CD4-positive, alpha-beta memory T cell (primary cell): ENCODE measurements at places on chromosomes 4 and X. TPM values are rescaled to one million over a fixed set of nuclear protein-coding genes. Genes with fewer than 3 reads are reported as not detected.

The NPY2R gene
- total RNA-seq = not detected

The PASD1 gene
- total RNA-seq = not detected

The HSFX2 gene
- total RNA-seq = not detected

The MOSPD2 gene
- total RNA-seq = 14.0 TPM

The HMGN5 gene
- 2.7 TPM for total RNA-seq

The CXorf65 gene
- total RNA-seq = 51.6 TPM

The STIM2 gene
- total RNA-seq = 84.6 TPM

The FAM9C gene
- not detected for total RNA-seq

The MTMR8 gene
- 7.6 TPM for total RNA-seq

The DGAT2L6 gene
- total RNA-seq = not detected

The TMSB15A gene
- total RNA-seq = not detected

DNA sequence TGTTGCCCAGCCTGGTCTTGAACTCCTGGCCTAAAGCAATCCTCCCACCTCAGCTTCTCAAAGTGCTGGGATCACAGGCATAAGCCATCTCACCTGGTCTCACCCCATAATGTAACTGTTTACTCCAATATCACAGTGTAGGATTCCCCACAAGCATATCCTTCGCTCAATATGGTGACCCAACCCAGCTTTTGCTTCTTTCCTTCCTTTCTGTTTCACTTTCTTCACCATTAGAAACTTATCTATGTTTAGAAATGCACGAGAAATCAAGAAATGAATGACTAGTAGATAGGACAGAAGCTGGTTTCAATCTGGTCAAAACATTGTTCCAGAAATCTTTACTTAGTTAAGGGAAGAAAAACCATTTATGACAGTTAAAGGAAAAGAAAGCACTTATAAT lies 18.9 kb downstream of the TSPAN5 start:
- peak overlapping the region; percentile 25 for H3K4me3 ChIP-seq
- no peaks in the 10 kb centered on the region for H3K27me3 ChIP-seq
- H3K36me3 ChIP-seq = no peaks in the 10 kb centered on the region
- peaks cover 58% of the 10 kb centered on the region for H3K4me1 ChIP-seq
- peak; percentile 52 for DNase-seq

GRCh38 chrX:71991164-71991563 lies 80.5 kb downstream of the NHSL2 start:
- peaks cover 19% of the 10 kb centered on the region for H3K4me1 ChIP-seq
- H3K36me3 ChIP-seq = no peaks in the 10 kb centered on the region

- H3K27me3 ChIP-seq = no peaks in the 10 kb centered on the region
- DNase-seq = no peak
- H3K4me1 ChIP-seq = no peaks in the 10 kb centered on the region
- no peak within 1 kb of the TSS for H3K27ac ChIP-seq
- H3K4me3 ChIP-seq = no peak within 1 kb of the TSS
- H3K36me3 ChIP-seq = no peaks in the 10 kb centered on the region
Observed at GRCh38 chrX:13816643-13817627, at the start of gene GPM6B. GPM6B (minus strand) TSS chrX:13817093; CDS start chrX:13816904, 189 bp downstream.

GRCh38 chrX:132967049-132967448 lies 8.6 kb upstream of the HS6ST2 start:
- no peak overlapping the region for H3K4me3 ChIP-seq
- no peaks in the 10 kb centered on the region for H3K36me3 ChIP-seq
- no peak overlapping the region for H3K27ac ChIP-seq
- no peaks in the 10 kb centered on the region for H3K27me3 ChIP-seq

GRCh38 chr4:121788896-121789295 lies 12.2 kb upstream of the EXOSC9 start:
- H3K4me1 ChIP-seq = no peaks in the 10 kb centered on the region
- no peaks in the 10 kb centered on the region for H3K27me3 ChIP-seq
- no peak overlapping the region for H3K4me3 ChIP-seq

DNA sequence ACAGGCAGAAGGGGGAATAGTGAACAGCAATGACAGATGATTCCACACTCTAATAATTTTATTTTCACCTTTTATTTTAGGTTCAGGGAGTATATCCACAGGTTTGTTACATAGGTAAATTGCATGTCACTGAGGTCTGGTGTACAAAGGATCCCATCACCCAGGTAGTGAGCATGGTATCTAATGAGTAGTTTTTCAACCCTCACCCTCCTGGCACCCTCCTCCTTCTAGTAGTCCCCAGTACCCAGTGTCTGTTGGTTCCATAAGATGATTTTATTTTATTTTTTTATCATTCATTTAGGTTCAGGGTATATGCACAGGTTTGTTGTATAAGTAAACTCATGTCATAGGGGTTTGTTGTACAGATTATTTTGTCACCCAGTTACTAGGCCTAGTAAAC lies 58.6 kb upstream of the UGT8 start:
- H3K36me3 ChIP-seq = no peaks in the 10 kb centered on the region
- no peak overlapping the region for H3K27ac ChIP-seq
- no peak for DNase-seq

GRCh38 chr4:169634975-169635374 lies 14.6 kb downstream of the CLCN3 start:
- H3K4me3 ChIP-seq = no peak overlapping the region
- H3K4me1 ChIP-seq = no peaks in the 10 kb centered on the region
- no peak overlapping the region for H3K27ac ChIP-seq
- H3K36me3 ChIP-seq = peaks cover 11% of the 10 kb centered on the region

DNA sequence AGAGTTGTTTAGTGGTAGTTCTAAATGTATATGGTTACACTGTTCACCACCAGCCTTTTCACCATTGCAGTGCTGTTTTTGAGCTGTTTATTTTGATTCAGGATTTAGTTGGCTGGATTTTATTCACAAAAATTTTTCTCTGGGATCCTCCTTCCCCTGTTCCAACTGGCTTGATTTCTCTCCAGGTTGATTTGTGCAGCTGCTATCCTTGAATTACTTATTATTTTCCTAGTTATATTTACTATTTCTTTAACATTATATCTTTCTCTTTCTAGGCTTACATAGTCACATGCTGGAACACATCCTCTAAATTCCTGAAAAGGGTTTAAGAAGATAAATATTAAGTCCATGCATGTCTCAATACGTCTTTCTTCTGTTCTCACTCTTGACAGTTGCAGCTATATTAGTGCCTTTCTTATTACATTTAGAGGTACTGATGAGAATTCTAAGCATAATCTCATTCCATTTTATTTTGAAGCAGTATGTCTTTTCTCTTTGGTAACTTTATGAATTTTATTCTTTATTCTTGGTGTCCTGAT lies 82.2 kb downstream of the SUPT20HL2 start:
- no peak for DNase-seq
- no peak overlapping the region for H3K4me3 ChIP-seq
- H3K27me3 ChIP-seq = no peaks in the 10 kb centered on the region
- H3K36me3 ChIP-seq = no peaks in the 10 kb centered on the region
- no peak overlapping the region for H3K27ac ChIP-seq
- H3K4me1 ChIP-seq = no peaks in the 10 kb centered on the region

GRCh38 chr4:141680060-141680459 lies 43.7 kb downstream of the IL15 start:
- H3K27me3 ChIP-seq = no peaks in the 10 kb centered on the region
- H3K27ac ChIP-seq = no peak overlapping the region
- no peak overlapping the region for H3K4me3 ChIP-seq
- H3K4me1 ChIP-seq = no peaks in the 10 kb centered on the region

DNA sequence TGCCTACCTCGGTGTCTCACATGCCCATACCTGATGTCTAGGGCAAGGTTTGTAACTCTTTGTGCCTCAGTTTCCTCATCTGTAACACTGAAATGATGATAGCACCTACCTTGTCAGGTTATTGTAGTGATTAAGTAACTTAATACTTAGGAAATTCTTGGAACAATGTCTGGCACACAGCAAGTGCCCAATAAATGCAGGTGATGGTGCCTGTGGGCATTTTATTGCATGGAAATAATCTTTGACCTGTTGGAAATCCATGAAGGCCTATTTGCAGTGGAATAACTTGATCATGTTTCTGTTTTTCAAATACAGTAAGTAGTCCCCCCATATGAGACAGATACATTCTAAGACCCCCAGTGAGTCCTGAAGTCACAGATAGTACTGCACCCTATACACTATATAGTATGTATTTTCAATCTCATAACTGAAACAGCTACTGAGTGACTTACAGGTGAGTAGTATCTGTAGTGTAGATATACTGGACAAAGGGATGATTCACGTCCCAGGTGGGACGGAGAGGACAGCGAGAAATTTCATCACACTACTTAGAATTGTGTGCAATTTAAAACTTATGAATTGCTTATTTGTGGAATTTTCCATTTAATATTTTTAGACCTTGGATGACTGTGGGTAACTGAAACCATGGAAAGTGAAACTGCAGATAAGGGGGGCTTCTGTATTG lies 42.1 kb downstream of the AFF1 start:
- peaks cover 53% of the 10 kb centered on the region for H3K4me1 ChIP-seq
- DNase-seq = no peak
- H3K36me3 ChIP-seq = no peaks in the 10 kb centered on the region

DNA sequence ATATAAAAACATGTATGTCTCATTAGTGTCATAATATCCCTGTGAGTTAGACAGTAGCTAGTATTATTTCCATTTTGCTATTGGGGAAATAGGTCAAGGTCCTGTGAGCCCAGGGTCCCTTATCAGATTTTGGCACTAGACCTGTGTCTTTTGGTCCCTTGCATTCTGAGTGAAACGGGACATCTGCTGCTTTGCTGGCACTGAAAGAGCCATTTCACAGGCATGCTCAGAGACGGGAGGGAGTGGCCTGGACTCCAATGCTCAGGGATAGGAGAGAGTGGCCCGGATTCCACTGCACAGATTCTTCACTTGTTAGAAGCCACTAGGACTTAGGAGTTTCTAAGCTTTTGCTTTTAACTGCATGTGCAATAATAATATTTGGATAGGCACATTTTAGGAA lies 177.2 kb downstream of the TSPAN5 start:
- H3K4me3 ChIP-seq = no peak overlapping the region
- H3K27me3 ChIP-seq = no peaks in the 10 kb centered on the region
- H3K36me3 ChIP-seq = no peaks in the 10 kb centered on the region
- H3K27ac ChIP-seq = no peak overlapping the region

DNA sequence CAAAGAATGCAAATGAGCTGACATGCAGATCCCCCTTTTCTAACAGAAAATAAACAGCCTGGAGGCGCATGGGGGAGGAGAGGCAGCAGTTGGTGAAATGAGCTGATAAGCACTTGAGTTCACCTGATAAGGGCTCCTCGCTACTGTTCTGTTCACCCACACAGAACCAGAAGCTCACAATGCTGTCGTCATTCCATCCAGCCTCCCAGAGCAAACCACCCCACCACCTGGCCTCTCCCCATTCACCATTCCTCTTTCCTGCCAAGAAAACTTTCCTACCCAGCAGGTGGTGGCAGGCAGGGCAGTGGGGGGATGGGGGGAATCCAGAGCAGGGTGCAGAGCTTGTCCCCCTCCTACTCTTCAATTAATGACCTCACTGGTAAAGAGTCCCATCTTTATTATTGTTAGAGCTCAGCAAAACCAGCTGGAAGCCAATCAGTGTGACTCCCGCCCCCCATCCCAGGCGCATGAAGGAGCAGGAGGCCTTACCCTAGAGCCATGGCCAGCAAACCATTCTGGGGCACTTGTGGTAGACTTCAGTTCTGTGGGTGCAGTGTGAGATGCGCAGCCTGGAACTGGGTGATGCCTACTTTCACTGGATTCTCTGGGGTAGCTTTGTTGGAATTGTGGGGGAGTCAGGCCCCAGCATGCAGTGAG lies 350.3 kb downstream of the ZIC3 start:
- no peaks in the 10 kb centered on the region for H3K4me1 ChIP-seq
- no peaks in the 10 kb centered on the region for H3K27me3 ChIP-seq
- no peak overlapping the region for H3K27ac ChIP-seq

GRCh38 chrX:41332408-41333002 lies 1.5 kb upstream of the DDX3X start:
- no peaks in the 10 kb centered on the region for H3K27me3 ChIP-seq
- H3K27ac ChIP-seq = peak overlapping the region; percentile 98
- DNase-seq = no peak

- H3K4me3 ChIP-seq = no peak overlapping the region
- no peaks in the 10 kb centered on the region for H3K4me1 ChIP-seq
- H3K27ac ChIP-seq = no peak overlapping the region
Observed at GRCh38 chr4:143372093-143372915, 35.6 kb downstream of the GAB1 start.

DNA sequence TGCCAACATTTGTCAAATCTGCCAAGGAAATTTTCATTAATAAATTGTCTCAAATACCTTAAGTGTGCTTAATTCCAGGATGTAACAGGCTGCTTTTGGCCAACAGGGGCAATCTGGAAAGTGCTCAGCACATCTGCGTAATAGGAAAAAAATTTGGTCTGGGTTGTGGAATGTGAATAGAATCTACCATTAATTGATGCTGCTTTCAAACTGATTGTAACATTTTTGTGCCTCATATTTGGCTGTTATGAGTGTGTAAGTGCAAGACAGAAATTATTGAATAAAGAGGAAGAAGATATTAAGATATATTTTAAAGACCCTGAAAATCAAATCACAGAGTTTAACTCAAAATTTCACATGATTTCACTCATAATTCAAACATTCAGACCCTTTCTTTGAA lies 41.1 kb downstream of the REELD1 start:
- H3K4me3 ChIP-seq = no peak overlapping the region
- no peak overlapping the region for H3K27ac ChIP-seq
- DNase-seq = no peak

DNA sequence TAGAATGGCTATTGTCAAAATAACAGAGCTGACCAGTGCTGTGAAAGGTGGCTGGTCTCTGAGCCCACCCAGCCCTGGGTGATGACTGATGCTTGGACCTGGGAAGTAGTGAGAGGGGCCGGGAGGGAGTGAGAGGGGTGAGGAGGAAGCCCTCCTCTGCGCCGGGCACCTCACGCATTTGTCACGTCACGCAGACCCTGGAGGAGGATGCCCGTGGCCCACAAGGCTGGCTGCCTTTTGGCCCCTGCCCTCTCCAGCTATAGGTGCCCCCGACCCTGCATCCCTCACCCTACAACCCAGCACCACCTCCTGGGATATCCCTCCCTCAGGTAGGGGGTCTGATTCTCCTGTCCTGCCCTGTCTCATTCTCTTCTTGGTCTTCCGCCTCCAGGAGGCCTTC lies 207.4 kb downstream of the AFAP1 start:
- no peaks in the 10 kb centered on the region for H3K4me1 ChIP-seq
- no peak for DNase-seq
- H3K27me3 ChIP-seq = no peaks in the 10 kb centered on the region
- no peaks in the 10 kb centered on the region for H3K36me3 ChIP-seq

DNA sequence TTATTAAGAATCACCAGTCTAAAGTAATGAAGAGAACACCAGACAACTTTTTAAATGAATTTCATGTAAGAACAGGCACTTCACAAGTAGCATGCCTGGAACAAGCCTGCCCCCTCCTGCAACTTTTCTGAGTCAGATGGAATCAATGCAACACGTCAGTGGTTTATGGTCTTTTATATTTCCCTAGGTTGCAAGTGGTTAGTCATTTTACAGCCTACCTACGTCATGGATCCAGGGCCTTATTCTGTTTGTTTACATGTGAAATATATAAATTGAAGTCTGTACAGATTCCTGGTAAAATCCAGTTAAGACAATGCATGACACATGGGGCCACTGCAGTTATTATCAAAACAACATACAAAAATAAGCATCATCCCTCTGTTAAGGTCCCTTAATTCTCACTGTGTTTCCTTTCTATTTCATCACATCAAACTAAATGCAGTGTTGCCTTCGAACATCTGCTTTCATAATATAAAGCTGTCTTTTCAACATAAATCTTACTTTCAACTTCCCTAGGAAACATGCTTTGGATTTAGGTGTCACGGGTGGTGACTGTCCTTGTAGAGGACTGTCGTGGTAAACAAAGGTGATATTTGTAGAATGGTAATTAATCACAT lies 309.3 kb downstream of the FRMPD4 start:
- no peak overlapping the region for H3K4me3 ChIP-seq
- no peaks in the 10 kb centered on the region for H3K4me1 ChIP-seq
- H3K27me3 ChIP-seq = no peaks in the 10 kb centered on the region
- no peak overlapping the region for H3K27ac ChIP-seq
- no peaks in the 10 kb centered on the region for H3K36me3 ChIP-seq
